Left lobe of liver (tissue), 2 donors: ENCODE measurements at places on chromosomes 2 and 18.

DNA sequence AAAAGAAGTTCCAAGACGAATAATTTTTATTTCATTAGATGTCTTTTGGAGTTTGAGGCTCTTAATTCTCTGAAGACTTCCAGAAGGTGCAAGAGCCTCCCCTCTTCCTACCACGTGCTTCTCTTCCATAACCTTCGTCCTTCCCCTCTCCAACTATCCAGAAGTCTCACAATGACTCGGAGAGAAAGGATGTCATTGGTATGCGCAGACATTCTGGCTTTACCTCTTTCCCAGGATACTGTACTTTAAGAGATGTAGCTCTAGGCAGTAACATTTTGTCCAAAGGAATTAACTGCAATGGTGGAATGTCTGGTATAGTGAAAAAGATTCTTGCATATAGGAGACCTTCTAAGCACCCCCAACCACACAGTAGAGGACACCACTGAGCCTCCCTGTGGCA is 249.0 kb upstream of the OSR1 start:
- no peak for DNase-seq

DNA sequence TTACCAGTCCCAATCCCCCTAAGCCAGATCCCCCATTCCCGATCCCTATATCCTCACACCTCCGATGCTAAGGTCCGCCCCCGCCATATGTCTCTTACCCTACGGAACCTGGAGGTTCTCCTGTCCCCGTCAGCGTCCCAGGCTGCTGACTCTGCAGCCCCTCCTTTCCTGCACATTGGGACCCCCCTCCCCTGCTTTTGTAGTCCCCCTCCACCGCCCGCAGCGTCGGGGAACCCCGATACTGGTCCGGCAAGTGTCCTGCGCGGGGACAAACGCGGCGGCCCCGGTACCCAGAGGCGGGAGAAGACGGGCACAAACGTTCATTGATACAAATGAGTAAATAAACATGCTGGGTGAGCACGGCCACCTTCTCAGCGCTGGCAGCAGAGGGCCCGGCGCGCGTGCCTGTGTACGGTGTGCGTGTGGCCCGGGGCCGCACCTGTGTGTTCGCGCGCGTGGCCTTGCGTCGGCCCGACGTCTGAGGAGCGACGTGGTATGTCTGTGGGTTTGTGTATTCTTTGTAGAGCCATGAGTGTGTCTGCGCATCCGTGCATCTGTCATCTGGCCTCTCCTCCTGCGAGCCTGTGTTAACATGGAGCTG is 2.0 kb upstream of the CYP26B1 start:
- peak; percentile 46 for DNase-seq

GRCh38 chr18:79615586-79615985 is 64.0 kb upstream of the CTDP1 start:
- DNase-seq = no peak

DNA sequence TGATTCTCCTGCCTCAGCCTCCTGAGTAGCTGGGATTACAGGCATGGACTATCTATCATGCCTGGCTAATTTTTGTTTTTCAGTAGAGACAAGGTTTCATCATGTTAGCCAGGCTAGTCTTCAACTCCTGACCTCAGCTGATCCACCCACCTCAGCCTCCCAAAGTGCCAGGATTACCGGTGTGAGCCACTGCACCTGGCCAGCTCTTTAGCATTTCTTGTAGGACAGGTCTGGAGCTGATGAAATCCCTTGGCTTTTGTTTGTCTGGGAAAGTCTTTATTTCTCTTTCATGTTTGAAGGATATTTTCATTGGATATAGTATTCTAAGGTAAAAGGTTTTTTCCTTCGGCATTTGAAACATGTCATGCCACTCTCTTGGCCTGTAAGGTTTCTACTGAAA is 20.2 kb downstream of the VPS54 start:
- no peak for DNase-seq

- no peak for DNase-seq
Observed at GRCh38 chr18:58712930-58713329, 41.7 kb downstream of the MALT1 start.

GRCh38 chr2:175436076-175436475 is 254.6 kb upstream of the ATP5MC3 start:
- no peak for DNase-seq

DNA sequence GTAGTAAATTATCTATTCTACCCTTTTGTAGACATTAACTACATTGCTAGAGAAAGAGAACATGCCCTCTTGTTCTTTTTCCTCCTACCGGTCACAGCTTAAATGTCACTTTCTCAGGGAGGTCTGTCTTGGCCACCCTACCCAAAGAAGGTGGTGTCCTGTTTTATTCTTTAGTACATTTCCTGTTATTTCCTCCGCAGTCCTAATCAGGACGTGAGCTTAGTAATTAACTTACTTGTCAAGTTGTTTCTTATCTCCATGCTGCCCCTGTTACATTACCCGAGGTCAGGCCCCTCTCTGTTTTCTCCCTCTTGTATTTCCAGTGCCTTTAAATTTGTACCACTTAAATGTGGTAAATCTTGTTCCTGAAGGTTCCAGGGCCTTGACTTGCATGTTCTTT is 73.7 kb upstream of the RMDN2 start:
- DNase-seq = no peak

GRCh38 chr2:60158262-60158661 is 395.2 kb downstream of the BCL11A start:
- no peak for DNase-seq

GRCh38 chr2:211055438-211055837 is 499.0 kb downstream of the CPS1 start:
- DNase-seq = no peak

DNA sequence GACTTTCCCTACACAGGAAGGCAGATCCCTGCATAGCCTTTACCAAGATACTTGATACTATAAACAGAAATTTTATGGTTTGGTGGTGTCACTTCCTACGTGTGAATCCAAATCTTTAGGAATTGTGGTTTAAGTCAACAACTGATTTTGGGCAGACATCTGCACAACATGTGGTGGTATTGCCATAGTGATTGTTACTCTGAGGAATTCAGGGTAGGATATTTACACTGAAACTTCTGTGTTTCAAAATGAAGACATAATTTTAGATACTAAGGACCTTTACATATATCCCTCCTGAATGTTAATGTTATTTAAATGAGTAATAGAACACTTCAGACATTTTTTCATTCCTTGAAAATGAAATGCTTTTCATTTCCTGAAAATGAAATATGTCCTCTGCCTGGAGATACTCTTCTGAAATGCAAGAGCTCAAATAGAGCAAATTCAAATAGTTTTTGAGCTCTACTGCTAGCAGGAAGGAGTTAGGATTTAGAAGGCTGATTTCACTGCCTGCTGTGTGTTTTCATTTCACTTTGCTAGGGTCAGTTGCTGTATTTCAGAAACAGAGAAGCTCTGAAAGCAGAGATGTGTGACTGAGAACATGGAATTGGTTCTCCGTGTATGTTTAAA is 77.2 kb downstream of the MDH1 start:
- DNase-seq = no peak

DNA sequence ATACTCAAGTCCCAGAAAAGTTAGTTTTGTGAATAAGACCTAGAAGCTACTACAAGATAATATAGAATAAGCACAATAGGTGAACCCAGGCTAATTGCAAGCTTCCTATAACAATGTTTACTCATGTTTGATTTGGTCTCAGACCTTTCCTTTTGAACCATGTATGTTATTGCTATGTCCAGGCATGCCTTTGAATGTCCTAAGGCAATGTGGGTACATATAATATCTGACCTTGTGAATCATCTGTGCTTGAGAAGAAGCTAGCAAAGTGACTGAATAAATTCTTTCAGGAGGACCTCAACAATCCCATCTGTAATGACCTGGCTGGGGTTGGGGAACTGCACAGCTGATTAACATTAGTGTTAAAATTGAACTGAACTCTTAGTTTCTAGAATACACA is 1285.9 kb upstream of the CELF4 start:
- no peak for DNase-seq

DNA sequence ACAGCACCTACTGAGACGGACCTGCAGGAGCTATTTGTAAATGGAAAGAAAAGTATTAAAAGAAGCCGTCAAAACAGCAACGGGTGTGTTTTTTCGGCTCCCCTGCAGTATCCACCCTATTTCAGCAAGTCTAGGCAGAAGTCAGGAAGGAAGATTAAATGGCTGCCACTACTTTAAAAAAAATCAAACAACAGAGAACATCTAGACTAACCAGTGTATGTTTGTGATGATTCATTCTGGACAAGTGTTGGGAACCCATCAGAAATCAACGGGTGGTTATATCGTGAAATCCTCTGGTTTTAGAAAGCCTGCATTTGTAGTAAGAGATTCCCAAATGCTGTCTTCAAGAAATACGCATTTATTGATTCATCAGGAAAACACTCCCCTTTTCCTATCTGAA is 9.0 kb downstream of the PMAIP1 start:
- DNase-seq = no peak

DNA sequence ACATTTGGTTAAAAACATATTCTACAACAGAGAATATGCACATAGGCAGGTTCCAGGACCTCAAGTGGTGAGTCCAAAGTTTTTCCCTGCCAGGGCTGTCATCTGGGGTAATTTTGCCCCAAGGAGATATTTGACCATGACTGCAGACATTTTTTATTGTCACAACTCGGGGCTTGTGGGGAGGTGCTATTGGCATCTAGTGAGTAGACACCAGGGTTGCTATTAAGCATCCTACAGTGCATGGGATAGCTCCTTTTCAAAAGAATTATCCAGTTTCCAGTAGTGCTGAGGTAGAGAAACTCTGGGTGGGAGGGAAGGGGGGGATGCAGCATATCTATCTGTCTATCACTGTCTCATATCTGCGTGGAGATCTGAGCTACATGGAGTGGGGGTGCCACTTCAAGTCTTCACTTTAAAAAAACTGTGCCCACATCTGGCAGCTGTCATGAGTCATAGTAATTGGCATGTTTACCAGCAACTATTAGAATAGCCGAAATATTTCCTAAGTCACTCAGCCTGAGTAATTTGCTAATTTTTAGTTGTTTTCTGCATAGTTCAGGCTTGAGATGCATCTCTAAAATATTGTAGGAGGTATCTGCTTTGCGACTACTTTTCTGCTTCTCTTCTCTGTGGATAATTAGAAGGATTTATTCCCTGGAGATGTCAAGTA is 254.0 kb upstream of the RBMS1 start:
- no peak for DNase-seq

DNA sequence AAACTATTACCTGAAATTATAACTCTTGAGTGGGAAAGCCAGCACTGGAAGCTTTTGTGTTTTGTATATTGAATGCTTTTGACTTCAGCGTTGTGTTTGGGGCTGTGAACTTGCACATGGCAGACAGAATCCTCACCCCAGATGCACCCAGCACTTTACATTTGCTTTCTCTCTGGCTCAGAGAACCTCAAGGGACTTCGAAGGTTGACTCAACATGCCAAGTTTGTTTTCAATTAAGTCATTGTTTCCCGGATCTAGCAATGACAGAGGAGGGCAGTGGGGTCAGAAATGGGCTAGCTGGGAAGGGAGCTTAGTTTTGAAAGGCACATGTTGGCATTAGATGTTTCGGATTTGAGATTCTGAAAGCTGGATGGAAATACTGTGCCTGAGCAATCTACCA is 22.4 kb downstream of the TET3 start:
- DNase-seq = peak; percentile 2

GRCh38 chr2:39725401-39725800 is 53.7 kb downstream of the THUMPD2 start:
- no peak for DNase-seq

GRCh38 chr2:215451012-215451756 is 15.3 kb upstream of the FN1 start:
- no peak for DNase-seq

DNA sequence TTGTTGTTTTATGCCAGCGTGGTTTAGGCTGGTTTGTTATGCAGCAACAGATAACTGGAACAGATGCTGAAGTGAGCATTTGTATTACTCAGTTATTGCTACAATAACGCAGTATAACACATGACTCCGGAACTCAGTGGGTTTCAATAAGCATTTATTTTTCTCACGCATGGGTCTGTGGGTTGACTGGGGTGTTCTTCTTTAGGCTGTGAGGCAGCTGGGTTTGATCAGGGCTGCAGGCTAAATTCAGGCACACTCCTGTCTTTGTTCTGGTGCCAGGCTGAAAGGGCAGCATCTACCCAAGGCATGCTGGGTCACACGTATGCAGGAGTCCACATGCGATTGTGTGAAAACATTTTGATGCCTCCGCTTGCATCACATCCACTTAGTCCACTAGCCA is 3.8 kb upstream of the SLC1A4 start:
- DNase-seq = peak; percentile 64

DNA sequence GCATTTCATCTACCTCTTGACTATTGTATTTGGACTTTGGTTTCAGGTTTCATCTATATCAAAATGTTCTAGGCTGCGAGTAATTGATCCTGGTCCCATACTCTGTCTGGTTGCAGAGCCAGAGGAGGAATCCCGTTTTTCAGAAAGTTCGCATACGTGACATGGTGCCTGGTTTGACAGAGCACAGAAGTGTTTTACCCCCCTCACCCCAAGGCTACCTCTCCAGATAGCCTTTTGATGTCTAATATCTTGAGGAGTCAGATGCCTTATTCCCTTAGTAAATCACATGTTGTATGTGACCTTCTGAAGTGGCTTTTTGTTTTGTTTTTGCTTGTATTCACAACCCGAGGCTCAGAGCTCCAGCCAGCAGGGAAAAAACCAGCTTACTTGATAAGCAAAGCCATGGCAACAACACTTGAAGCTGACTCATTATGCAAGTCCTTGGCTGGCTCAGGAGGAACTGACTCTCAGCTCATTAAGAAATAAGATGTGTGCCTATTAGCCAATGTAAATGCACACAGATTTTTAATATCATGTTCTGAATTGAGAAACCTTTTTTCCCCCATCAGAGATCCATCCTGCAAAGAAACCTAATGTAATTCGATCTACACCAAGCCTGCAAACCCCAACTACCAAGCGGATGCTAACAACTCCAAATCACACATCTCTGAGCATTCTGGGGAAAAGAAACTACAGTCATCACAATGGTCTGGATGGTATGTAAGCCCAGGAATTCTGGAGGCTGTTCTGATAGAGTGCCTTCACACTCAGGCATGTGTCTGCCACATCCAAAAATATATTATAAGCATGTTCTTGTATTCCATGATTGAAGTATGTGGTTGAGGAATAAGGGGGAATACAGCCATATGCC is 41.4 kb downstream of the OXER1 start:
- no peak for DNase-seq

DNA sequence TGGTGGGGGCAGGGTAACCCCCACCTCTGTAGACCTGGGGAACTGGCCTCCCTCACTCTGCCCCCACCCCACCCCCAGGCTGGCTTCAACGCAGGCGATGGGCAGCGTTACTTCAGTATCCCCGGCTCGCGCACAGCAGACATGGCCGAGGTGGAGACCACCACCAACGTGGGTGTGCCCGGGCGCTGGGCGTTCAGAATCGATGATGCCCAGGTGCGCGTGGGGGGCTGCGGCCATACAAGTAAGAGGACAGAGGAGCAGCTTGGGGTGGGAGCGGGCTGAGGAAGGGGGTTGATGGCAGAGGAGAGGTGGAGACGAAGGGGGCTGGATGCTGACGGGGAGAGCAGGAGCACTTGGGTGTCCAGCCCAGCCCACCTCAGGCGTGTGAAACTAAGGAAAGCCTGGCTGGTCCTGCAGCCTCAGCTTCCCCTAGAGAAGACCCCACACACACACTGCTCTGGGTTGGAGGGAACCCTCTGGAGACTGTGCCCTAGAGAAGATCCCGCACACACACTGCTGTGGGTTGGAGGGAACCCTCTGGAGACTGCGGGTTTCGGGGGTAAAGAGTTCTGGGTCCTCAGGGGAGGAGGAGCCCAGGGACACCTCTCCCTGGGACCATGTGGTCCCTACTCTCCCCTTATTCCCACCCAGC is 36.2 kb downstream of the SNED1 start:
- DNase-seq = peak; percentile 40
